ENCODE measurements at places on chromosomes 3 and 15.

- DNase-seq, result no peak
These were observed 31.8 kb upstream of the GPR171 start for GRCh38 chr3:151234825-151235224.

DNA sequence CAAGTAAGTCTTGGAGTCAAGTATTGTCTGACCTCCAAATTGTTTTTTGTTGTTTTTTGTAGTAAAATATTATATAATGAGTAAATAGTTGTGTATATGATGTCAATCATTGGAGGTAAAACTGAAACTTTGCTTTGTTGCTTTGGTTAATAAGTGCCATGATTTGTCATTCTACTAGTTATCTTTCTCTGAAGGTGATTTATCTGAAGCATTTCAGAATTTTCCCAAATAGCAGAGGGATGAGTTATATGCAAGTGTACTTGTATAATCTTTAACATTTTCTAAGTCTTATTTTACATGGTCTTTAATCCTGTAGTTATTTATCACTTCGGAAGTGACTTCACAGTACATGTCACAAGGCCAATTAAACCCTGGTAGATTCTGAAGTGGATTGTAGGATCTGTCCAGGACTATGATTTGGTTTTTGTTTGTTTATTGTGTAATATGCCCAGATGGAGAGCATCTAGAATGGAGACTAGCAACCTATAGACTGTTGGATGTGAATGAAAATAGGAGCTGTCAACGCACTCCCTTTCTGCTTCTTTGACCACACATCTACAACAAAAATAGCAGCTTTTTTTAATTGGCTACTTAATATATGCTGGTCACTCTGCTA lies 93.1 kb upstream of the SAMMSON start:
- DNase-seq, result no peak

DNA sequence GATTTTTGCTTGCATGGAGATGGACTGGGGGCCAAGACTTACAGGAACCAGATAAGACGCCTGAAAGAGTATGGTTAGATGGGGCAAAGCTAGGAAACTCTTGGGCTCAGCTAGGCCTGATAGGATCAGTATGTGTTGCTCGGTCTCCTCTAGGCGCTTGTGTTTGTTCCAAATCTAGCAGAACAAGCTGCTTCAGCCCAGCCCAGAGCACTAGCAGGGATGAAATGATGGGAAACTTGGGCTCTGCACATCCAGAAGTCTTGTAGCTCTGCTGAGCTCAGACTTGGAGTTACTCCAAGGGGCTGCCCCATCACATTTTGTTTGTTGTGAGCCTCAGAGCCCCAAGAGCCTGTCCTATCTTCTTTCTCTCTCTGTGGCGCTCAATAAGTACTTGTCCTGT lies 34.7 kb downstream of the FOXL2 start:
- DNase-seq, result no peak

GRCh38 chr15:82832601-82833361 lies 23.4 kb downstream of the WHAMM start:
- DNase-seq, result peak; percentile 77

DNA sequence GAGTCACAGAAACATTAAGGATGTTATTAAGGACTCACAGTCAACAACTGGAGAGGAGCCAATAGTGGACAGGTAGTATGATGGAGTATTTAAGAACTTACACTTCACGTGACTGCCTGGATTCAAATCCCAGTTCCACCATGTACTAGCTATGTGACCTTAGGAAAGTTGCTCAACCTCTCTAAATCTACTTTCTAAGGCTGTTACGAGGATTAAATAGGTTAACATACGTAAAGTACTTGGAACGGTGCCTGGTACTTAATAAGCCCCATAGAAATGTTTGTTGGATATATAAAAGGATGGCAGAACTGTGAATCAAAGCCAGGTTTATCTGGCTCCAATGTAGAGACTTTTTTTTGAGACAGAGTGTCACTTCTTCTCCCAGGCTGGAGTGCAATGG lies 24.4 kb downstream of the THRB start:
- no peak for DNase-seq

DNA sequence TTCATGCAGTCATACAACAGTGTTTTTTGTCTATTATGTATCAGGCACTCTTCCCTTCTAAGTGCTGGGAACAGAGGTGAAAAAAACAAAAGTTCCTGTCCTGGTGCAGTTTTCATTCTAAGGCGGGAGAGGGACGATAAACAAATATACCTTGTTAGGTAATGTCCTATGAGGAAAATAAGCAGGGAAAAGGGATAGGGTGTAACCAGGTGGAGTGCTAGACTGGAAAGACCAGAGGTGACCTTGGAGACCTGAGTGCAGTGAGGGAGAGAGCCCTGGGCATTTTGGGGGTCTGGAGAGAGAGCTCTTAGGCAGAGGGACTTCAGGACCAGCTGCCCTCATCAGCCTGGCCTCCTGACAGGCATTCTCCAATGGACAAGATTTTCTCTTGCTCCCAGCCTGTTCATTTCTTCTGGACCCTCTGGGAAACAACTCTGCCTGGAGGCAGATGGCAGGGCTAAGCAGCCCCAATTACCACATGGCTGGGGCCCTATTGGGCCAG lies 97.2 kb upstream of the TJP1 start:
- no peak for DNase-seq

- DNase-seq, result peak; percentile 84
These were observed 134.4 kb downstream of the TMCO5A start for GRCh38 chr15:38068626-38069391.

GRCh38 chr3:106276755-106277612 lies 408.2 kb upstream of the CBLB start:
- no peak for DNase-seq

DNA sequence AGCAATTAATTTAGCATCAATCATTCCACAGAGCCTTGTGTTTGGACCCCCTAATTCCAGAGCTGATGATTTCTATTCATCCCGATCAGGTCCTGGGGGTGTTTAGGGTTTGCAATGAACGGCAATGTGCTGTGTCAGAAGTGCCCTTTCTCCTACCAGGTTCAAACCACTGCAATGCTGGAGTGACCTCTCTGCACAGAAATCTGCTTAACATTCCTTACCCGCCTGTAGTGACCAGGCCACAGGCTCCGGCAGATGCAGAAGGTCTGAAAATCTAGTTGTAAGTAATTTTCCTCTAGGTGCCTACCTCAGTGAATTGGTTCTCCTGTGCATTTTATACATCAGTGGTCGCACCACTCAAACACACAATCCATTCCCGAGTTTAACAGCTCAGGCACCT lies 725.3 kb upstream of the CFAP20DC start:
- no peak for DNase-seq

- DNase-seq, result peak; percentile 33
These were observed 81.4 kb downstream of the DNAJB8 start for GRCh38 chr3:128385080-128385832.

DNA sequence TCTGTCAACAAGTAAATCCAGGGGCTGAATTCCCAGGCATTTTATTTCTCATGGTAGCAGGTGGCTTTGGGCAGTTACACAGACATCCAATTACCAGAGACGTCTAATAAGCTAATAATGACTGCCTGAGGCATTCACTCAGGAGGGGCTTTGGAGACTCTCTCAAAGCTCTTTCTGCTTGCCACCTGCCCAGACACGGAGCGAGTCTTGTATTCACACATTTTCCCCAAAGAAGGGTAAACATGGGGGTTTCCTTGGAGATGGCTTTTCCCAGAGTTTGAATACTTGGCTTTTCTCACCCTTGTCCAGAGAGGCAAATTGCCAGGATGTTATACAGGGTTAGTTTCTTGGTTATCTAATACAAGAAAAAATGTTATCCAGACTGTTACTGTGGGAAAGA lies 132.6 kb downstream of the DIPK2A start:
- DNase-seq, result no peak

DNA sequence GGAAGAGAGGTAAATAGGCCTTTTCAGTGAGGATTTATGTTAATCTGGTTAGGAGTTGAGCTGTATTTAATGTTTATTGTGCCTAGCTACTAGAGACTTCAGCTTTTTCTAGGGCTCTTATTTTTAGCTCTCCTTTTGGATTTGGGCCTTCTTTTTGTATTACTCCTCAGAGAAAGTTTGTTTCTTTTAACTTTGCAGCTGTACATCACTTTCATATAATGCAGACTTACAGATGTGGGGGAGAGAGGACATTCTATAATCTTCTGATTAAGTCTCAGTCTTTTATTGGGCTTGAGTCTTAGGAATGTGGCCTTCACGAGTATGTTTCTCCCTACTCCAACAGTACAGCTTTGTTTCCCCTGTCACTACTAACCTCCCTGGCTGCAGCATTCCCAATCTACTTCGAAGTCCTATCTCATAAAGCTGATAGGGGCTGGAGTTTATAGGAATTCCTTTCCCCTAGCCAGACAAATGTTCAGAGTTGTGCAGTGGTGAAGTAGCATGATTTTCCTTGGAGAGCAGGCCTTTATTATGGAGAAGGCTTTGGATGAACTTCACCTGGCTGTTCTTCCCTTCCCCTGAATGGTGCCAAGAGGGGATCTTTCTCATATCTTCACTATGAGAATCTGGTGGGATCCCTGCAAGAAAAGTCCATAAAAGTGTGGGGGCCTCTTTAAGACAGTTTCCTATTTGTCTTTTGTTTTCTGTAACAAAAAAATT lies 82.2 kb upstream of the CBLB start:
- DNase-seq, result no peak

DNA sequence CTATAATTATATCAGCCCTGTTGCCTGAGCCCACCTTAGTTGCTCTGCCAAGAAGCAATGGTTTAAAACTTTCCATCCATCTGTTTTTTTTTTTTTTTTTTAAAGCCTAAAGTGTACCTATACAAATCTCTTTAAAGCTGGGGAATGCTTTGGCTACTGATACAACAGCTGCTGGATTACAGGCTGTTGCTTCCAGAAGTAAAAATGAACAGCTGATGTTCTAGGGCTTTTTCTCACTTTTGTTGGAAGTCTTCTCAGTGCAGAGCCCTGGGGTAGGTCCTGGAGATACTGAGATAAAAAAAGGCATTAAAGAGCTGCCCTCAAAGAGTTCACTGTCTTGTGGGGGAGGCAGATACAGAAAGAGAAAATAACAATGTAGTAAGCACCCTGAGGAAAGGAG lies 218.1 kb downstream of the NLGN1 start:
- no peak for DNase-seq

- peak; percentile 70 for DNase-seq
These were observed 33.4 kb upstream of the CHRM5 start for GRCh38 chr15:33934921-33935320.

GRCh38 chr3:195441992-195442572 lies 738 bp downstream of the ACAP2 start:
- DNase-seq, result no peak

DNA sequence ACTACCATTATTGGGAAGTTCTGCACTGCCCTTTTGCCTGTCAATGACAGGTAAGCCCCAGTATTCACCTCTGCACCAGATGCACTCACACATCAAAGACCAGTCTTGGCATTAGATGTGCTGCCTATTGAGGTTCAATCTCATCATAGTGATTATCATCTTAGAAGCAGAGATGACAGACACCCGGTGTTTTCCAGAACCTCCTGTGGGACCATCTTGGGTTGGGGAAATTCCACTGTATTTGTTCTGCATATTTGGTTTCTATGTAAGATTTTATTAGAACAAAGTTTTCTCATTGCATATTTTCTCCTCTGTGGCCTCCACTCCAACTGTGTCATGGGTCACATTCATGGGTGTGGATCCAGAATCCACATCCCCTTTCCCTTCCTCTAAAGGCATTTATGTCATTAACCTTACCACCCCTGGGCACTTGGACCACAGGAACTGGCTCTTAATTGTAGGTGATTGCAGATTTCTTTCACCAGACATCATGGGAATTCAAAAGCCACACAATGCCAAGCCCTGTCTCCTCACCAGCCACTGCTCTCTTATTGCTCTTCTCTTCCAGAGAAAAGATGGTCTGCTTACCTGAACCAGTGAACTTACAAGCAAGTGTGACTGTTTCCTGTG lies 31.2 kb downstream of the PLA1A start:
- DNase-seq, result no peak

GRCh38 chr15:26864664-26865191 lies 2.1 kb upstream of the GABRA5 start:
- peak; percentile 13 for DNase-seq

DNA sequence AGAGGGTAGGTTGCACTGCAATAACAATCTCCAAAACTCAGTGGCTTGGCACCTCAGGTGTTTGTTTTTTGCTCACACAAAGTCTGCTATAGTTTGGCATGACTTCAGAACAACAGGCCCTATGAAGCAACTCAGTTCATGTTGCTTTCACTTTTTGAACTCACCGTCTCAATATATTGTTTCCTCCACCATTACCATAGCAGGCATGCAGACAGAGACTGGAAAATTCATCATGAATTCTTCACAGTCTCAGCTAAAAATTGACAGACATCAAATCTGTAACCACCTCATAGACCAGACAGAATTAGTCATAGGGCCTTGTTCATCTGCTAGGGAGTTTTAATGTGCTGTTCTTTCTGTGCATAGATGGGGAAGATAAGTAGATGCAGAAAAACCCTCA lies 161.4 kb upstream of the POU1F1 start:
- no peak for DNase-seq

GRCh38 chr15:61558172-61559136 lies 329.4 kb upstream of the RORA start:
- no peak for DNase-seq

- DNase-seq, result no peak
These were observed 150.9 kb upstream of the IL12A start for GRCh38 chr3:159837725-159838124.

DNA sequence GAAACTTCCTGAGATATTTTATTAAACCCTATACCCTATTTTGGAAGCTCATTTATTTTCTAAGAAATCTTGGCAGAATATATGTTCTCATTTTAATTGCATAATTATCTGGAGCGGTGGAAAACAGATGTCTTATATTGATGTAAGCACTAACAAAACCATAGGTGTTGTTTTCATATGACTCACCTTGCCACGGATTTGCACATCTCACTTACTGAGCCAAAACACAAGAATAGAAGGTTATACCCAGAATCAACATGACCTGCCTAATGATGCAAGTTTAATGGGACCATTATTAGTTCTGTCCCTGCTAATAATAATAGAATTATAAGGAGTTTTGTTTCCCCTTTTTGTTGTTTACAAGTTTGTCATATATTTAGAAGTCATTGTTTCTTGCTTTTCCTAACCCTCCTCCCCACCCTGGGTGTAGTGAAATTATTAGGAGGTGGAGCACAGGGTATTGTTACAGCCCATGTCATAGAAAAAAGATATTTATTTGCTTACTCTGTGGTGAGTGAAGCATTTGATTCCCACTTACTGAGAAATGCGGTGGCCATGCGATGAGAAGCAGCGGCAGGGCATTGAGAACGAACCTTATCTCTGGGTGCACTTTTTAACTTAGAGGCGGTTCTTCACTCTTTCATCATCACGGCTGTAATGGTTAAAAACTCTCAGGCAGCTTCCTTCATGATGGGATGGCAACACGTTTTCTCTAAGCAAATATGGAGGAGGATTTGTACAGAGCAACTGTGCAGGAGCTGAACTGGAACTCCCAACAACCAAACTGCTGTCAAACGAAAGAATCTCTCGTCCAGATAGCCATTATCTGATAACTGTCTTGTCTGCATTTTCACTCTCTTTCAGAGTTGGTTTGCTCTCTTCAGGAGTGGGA lies 521 bp downstream of the IL5RA start:
- no peak for DNase-seq
